ENCODE measurements at places on chromosomes 2 and 18. TPM values are rescaled to one million over a fixed set of nuclear protein-coding genes. Genes with fewer than 3 reads are reported as not detected.

The FKBP1B gene
- 9.9 TPM for polyA plus RNA-seq

The MC2R gene
- polyA plus RNA-seq: not detected

The MCM6 gene
- 2.1 TPM for polyA plus RNA-seq

The CPS1 gene
- 0.42 TPM for polyA plus RNA-seq

The EPG5 gene
- 8.3 TPM for polyA plus RNA-seq

The HMSD gene
- 0.42 TPM for polyA plus RNA-seq

Measured in pancreas (tissue), 10 donors.